ENCODE measurements at places on chromosomes 4 and X.

- no peak for DNase-seq
Observed at GRCh38 chrX:145609951-145610511, 207.6 kb upstream of the SLITRK2 start.

DNA sequence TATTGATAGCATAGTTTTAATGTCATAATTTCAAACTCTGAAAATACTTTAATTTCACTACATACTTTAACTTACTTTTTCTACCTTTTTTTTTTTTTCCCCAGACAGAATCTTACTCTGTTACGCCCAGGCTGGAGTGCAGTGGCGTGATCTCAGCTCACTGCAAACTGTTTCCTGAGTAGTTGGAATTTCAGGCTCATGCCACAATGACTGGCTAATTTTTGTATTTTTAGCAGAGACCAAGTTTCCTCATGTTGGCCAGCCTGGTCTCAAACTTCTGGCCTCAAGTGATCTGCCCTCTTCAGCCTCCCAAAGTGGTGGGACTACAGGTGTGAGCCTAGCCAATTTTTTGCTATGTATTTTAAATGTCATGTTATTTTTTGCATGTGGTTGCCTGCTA, 741.6 kb downstream of the TRAM1L1 start:
- no peak for DNase-seq

DNA sequence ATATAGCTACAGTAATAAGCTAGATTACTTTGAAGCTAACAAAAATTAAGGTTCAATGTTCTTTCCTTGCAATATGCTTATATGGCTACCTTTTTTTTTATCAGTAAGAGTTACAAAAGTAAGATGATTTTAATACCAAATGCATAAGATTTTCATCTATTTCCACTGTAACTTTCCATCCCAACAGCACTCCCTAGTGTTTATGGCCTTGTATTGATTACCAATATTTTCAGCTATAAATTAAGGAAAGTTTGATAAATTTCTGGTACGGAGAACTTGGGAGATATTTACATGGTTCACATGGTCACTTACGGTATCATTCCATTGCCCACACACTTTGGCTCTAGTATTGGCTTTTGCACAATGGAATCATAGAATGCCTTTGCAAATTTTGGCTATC, 448.9 kb upstream of the PABPC4L start:
- no peak for DNase-seq

- DNase-seq: no peak
Observed at GRCh38 chrX:132833373-132833772, 125.1 kb downstream of the HS6ST2 start.

GRCh38 chr4:54094451-54094850, 5.5 kb upstream of the GSX2 start:
- no peak for DNase-seq

GRCh38 chr4:122764071-122764820, 31.7 kb downstream of the BBS12 start:
- no peak for DNase-seq

DNA sequence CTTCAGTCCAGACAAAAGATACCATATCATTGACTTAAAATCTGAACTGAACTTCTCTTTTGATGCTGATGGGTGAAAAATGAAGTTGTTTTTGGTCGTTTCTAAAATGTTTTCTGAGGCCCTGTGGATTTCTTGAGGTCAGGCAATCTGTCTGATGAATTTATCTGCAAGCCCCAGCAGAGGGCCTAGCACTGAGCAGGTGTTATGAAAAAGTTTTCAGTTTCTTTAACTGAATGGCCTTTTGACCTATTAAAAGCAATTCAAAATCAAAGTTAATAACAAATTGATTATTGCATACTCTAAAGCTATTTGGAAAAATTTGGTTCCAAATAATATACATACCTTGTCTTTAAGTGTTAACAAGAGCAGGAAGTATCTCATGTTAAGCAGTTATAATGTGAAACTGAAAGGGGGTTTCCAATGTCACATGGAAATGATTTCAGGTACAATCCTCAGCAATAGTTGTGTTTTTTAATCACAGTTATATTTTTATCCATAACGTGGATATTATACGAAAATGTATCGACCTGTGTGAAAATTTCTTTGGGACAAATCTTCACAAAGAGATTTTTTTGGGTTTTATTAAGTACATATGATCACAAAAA, 285.0 kb downstream of the SPANXN1 start:
- DNase-seq: no peak

GRCh38 chr4:134276476-134276875, 74.9 kb upstream of the PABPC4L start:
- DNase-seq: no peak

DNA sequence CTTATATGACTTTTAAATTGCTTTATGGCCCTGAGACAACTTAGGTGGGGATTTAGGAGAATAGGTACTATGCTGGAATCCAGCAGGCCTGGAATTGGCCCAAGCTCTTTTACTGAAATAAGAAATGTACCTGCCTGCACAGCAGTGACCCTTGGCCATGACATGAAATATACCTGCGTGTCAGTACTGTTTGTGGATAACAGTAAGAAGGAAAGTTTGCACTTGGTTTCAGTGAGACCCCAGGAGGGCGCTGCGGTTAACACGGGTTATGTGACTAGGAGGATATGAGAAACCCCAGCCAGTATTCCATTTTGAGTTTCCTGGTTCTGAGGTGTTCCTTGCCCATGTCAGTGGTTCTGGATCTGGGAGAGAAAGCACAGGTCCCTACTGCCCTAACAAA, 5.3 kb downstream of the MTM1 start:
- no peak for DNase-seq

GRCh38 chrX:6067600-6067999, 161.1 kb downstream of the NLGN4X start:
- DNase-seq: no peak

- no peak for DNase-seq
Observed at GRCh38 chr4:98612318-98613250, 45.8 kb downstream of the TSPAN5 start.

DNA sequence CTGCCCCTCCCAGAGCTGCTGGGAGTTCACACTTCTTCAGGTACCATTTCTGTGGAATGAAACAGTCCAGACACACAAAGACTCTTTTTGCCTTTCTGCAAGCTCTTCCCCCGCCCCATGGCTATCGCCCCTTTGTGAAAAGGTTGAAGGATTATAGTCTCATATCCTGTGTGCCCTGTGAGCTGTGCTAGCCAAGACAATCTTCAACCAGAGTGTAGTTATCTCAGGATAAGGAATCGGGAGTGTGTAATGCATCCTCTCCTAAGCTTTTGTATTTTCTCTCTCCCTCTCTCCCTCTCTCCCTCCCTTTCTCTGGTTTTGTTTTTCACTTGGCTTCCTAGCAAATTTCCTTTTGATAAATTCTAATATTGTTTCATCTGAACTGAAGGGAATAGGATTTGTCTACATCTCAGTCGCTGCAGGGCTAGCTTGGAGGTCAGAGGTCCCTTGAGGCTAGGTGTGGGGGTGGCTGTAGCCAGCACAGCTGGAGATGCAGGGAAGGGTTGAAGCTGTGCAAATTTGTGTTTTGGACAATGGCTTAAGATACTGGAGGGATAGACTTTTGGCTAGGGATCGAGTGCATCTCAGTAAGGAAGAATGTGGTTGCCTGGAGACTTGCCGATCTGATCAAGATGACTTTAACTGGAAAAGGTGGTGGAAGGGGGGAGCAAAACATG, 74.6 kb upstream of the NALF2 start:
- DNase-seq: no peak

DNA sequence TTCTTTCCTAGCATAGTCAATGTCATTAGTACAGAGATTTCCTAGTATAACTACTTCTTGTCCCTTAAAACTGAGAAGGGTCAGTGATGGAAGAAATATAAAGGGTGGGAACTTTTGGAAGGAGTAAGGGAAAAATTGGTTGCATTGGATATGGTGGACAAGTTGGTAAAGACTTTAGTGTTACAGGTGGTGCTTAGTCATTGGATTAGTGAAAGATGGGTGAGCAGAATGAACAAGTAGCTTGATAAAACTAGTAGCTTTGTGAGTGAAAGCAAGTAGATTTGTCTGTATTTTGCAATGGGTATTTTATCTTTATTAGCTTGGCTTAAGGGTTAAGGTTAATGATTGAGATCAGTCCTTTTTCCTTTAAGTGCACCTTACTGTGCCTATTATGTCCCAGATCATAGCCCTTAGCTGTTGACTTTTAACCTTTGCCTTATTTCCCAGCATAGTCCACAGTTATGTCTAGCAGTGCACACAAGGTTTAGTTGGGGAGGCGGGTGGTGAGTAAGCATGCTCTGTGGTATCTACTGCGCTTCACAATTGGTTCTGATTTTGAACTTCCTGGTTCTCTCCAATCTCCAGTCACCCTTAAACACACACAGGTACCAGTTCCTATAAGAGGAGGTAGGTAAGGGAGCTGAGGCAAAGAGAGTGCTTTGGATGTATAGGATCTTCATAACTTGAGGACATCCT, 9.5 kb downstream of the WDR44 start:
- no peak for DNase-seq

DNA sequence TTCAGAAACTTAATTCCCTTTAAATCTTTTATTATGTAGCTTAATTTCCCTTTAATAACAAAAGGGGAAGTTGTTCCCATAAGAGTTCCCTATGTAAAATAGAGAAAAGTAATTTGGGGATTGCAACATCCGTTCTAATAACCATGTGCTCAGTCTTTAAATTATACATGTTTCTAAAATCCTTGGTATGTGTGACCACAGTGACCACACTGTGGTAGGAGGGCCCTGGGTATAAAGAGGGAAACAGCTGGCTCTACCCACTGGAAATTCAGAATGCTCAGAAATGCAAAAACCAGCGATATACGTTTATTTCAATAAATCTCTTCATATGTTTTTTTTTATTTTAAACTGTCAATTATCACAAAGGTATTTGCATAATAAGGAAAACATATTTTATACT, 219.1 kb downstream of the FGF13 start:
- DNase-seq: no peak

DNA sequence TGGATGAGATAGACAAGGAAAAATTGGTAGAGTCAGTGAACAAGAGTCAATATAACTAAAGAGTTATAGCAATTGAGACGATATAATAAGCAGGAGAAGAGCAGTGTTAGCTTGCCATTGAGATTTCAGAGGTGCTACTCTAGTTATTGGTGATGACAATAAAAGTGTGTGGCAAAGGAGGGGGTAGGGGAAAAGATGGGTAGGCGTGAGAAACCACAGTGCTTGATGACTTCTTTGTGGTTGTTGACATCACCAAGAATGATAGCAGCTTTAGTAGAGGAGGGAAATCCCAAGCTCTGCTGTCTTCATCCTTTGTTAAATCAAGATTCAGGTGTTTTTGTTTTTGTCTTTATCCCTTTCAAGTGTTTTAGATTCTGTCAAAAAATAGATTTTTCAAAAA, 179.9 kb upstream of the PPP3CA start:
- DNase-seq: no peak

- no peak for DNase-seq
Observed at GRCh38 chr4:143403553-143403820, 66.8 kb downstream of the GAB1 start.

- peak; percentile 4 for DNase-seq
Observed at GRCh38 chrX:72131317-72132294, at the start of gene RTL5. TSS of gene RTL5 (minus strand) at chrX:72131915.

DNA sequence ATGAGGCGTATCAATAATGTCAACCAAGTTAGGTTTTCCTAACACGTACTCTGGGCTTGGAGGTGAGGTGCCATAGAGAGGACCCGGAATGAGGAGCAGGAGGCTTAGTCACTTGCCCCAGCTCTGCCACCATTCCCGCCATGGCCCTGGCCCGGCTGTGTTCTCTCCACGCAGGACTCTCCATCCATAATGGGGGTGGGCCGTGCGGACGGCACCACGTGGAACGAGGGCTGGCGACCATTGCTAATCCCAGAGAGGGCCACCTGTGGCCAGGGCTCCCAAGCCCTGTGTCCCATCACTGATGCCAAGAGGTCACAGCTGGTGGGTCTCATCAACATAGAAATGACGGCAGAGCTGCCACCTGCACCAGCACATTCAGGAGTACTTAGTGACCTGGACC, 76.4 kb downstream of the JAKMIP1 start:
- DNase-seq: no peak

DNA sequence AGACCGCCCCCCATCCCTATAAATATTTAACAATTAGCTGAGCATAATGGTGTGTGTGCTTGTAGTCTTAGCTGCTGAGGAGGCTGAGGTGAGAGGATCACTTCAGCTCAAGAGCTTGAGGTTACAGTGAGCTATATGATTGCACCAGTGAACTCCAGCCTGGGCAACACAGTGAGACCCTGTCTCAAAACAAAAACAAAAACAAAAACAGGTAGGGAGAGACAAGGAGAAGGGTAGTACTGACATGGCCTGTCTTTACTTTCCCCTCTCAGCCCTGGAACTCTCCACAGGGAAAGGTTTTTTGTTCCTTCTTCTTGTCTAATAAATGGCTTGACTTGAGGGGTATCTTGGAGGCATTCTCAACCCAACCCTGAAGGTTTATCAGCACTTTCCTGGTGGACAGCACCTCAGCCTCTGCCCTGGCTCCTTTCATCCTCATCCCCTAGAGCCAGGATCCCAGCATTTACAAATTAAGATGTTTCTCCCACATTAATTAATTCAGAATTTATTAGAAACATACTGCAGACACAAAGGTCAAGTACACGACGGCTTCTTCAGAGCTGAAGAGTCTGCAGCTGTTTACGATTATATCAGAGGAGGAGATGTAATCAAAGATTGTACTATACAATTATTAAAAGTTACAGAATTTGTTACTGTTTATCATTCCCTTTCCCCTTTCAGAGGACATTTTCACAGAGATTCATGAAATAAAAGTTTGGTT, 131.8 kb downstream of the AFF1 start:
- DNase-seq: no peak

DNA sequence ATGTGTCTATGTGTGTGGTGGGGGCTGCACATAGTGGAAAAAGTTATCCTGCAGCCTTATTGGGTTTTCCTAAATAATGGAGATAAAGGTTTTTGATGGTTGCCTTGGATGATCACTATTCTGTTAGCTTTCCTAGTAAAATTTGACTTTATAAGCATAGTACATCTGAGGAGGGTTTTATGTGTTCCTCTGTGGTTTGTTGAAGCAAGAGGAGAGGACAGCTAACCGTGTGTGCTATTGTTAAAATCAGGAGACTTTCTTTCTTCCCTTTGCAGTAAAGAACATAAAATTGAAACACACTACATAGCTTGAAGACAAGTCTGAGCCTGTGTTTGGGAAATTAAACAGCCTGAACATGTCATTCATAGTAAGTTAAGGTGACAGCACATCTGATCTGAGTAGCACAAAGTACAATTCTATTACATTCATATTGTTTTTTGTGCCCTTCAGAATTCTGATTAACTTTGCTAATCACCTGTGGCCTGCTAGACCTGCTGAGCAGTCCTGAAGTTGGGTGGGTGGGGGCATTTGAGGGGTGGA, 36.8 kb downstream of the C4orf51 start:
- DNase-seq: no peak

DNA sequence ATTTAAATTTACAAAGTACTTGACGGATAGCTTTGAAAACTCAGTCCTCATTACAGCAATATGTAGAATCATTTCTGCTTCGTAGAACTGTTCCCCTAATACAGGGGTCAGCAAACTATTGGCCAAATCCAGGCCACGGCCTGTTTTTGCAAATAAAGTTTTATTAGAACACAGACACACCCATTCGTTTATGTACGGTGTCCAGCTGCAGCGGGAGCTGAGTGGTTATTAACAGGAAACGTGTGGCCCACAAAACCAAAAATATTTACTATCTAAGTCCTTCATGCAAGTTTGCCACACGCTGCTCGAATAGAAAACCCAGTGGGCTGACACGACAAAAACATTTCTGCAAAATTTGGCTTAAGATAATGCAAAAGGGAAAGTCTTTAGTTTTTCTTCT, 146.5 kb downstream of the AFAP1 start:
- DNase-seq: no peak
